NCI-H2171 treated with DMSO at 0.1 percent for 48 hours (cell line): ENCODE measurements at places on chromosomes 1 and 21.

DNA sequence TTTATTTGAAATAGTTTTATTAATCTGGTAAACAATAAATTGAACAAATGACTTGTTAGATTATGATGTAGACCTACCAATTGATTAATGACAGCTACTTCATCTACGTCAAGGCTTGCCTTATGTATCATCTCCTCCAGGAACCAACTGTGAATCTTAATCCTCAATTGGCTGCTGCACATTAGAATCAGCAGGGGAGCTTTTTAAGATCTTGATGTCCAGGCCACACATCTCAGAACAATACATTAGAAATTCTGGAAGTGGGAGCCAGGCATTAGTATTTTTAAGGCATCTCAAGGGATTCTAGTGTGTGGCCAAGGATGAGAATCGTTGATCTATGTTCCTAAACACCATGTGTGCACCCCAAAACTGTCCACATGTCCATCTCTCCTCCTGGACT lies 52.0 kb upstream of the LYPLAL1 start:
- peak; percentile 1 for DNase-seq

- no peak for DNase-seq
These were observed 106.5 kb upstream of the DAB1 start for GRCh38 chr1:57530206-57530910.

DNA sequence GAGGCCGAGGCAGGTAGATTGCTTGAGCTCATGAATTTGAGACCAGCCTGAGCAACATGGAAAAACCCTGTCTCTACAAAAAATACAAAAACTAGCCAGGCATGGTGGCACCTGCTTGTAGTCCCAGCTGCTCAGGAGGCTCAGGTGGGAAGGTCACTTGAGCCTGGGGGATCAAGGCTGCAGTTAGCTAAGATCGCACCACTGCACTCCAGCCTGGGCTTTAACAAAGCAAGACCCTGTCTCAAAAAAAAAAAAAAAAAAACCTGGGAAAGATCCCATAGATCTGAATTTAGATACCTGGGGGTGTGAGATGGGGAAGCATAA lies 32.9 kb downstream of the NIBAN1 start:
- DNase-seq = no peak

GRCh38 chr1:30535595-30536325 lies 187.6 kb downstream of the MATN1 start:
- no peak for DNase-seq

- DNase-seq = no peak
These were observed 133.3 kb downstream of the FOXD2 start for GRCh38 chr1:47571161-47571560.

DNA sequence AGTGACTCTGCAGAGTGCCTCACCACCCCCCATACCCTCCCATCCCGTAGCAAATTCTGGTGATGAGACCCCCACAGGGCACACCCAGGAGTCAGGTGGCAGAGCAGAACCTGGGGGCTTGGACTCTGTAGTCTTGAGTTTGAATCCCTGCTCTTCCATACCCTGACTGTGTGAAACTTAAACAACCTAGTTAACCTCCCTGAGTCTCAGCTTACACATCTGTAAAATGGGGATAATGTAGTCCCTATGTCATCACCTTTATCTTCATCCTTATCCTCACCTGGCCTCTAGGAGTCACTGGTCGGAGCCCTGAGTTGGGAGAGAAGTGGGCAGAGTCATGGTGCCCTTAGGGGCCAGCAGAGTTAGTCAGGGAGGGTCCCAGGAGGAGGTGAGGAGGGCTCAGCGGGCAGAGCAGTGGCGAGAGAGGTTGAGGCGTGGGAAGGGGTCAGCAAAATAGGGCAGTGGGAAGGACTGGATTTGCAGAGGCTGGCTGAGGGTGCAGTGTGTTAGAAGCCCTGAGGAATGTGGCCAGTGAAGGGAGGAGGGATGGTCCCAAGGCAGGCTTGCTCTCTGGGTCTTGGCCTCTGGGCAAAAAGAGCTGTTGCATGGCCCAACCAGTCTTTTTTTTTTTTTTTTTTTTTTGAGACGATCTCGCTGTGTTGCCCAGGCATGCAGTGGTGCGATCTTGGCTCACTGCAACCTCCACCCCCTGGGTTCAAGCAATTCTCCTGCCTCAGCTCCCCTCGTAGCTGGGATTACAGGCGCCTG lies 18.6 kb downstream of the C1orf167 start:
- no peak for DNase-seq

GRCh38 chr1:14660801-14661200 lies 62.3 kb downstream of the KAZN start:
- DNase-seq = no peak

GRCh38 chr1:77961392-77961791 lies 17.5 kb downstream of the FUBP1 start:
- DNase-seq = no peak

DNA sequence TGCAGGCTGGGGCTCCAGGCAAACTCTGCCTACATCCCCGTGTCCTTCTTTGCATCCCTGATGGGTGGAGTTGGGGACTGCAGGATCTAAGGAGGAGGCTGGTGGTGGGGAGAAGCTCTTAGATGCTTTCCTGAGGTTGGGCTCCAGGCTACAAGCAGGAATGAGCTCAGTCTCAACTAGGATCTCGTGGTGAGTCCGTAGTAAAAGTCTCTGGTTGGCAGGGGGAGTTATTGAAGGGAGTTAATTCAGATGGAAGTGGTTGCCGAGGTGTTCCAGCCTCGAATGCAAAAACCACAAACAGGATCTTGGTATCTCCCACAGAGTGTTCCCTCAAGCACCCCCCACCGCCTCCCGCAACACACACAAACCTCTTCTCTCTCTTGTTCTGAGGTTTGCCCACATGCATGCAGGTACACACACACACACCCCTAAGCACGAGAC lies 35.0 kb downstream of the TMCC2 start:
- no peak for DNase-seq

GRCh38 chr1:108570128-108570527 lies 10.2 kb downstream of the EEIG2 start:
- peak; percentile 24 for DNase-seq

DNA sequence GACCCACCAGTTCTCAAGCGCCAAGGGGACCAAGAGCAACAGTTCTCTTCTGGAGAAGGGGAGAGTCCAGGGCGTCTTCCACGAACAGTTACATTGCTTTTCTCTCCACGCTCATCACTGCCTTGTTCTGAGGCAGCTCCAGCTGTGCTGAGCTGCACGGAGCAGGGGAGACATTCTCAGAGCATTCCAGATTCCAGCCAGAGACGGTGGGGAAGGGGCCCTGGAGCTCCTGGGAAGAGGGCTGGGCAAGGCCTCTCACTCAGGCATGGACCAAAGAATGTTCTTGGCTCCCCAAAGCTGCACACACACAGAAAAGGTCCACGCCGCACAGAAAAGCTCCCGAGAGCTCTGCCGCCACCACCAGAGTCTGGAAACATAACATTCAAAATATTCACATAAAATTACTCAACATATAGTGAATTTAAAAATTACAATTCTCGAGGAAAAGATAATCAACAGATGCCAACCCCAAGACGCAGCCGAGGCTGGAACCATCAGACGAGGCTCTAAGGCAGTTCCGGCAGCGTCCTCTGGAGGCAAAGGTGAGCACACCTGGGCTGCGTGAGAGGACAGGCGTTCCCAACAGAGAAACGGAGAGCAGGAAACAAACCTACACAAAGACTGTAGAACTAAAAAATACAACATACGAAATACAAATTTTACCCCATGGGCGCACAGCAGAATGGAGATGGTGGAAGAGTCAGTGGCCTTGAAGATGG lies 40.5 kb downstream of the UBE2G2 start:
- peak; percentile 42 for DNase-seq

DNA sequence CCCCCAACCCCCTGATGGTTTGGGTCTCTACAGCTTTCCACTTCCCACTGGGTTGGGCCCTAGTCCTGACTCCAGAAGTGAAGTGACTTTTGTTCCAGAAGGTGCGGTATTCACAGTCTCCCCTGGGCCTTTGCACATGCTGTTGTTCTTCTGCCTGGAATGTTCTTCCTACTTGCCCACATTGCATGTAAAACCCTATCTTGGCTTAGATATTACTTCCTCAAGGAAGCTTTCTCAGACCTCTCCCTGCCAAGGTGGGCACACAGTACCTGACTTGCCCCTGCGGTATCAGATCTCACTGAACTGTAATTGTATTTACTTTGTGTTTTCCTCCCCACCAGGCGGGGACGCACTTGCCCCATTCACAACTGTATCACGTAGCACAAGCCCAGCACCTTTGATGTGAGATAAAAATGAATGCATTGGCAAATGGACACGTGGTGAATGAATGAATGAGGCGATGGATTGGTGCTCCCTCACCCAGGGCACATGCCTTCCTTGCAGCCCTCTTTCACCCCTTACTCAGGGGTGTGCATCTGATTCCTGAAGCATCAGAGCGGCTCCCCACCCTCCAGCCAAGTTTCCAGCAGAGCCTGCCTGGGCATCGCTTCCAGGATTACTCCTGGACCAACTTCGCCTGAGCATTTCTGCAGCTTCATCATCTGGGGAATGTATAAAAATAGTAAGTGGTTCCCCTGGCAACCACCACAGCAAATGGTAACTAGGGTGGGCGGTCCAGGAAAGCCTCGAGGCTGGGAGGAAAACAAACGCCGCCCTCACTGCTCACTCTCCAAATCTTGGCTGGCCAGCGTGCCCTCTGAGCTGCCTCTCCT lies 19.8 kb downstream of the NENF start:
- DNase-seq = no peak

- DNase-seq = no peak
These were observed 2.1 kb upstream of the FOXD2 start for GRCh38 chr1:47435506-47436303.

DNA sequence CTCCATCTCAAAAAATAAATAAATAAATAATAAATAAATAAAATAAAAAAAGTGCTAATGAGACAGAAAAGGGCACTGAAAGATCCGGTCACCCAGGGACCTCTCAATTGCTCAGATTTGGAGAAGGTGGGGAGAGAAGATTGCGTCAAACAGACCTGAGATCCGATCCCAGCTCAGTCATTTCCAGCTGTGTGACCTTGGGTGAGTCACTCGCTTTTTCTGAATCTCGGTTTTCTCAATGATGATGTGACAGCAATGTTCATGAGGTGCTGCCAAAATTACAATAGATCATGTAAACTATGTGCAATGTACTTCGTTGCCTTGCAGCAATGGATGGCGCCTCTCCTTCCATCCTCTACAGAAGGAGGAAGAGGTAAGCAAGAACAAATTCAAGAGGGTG lies 11.1 kb upstream of the MEF2D start:
- DNase-seq = no peak

DNA sequence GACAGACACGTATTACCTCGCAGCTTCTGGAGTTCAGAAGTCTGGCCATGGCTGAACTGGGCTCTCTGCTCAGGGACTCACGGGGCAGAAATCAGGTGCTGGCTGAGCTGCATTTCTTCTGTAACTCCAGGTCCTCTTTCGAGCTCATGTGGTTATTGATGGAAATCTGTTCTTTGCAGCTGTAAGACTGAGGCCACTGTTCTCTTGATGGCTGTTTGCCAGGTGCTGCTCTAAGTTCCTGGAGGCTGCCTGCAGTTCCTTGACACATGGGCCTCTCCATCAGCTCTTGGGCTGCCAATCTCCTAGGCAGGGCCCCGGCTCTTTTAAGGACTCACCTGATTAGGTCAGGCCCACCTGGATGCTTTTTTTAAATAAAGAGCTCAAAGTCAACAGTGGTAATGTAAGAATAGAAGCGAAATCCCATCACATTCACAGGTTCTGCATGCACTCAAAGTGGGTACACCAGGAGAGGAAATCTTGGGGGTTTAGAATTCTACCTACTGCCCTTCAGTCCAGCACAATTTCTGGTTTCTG lies 139.1 kb downstream of the KAZN start:
- peak; percentile 32 for DNase-seq

DNA sequence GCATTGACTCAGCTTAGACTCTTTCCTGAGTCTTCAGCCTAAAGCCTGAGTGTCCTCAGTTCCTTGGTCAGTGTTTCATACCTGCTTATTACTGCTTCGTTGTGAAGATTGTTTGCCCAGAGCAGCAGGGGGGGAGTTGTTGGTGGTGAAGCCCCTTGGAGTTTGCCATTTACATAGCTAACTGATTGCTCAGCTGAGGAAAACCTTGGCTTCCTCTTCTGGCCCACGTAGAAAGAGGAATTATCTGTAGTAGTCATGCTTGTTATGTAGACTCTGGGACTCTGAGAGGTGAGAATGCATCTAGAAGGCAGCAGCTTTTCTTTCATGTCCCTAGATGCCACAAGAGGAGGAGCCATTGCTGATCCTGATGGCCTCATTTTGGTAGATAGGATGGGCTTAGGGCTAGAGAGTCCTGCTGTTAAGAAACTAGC lies 125.9 kb downstream of the MAST2 start:
- no peak for DNase-seq

- peak; percentile 76 for DNase-seq
These were observed 54.9 kb upstream of the DNAJC6 start for GRCh38 chr1:65254320-65255034.

GRCh38 chr21:35974775-35975174 lies 85.6 kb downstream of the SETD4 start:
- no peak for DNase-seq

DNA sequence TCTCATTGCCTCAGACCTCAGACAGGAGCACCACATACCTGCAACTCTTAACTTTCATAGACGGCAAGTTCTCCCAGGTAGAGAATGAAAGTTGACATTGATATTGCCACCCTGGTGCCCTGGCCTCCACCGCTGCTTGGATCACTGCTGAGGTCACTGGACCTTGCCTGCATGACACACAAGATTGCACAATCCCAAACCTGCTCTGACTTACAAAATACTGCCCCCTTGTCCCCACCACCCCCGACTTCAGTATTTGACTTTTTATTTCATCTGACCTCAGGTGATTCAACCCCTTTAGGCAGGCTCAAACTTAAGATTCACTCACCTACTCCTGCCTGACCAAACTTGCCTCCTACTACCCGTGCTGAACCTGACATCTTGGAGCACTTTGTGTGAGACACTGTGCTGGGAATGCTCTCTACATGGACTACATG lies 43.1 kb upstream of the S1PR1 start:
- no peak for DNase-seq

DNA sequence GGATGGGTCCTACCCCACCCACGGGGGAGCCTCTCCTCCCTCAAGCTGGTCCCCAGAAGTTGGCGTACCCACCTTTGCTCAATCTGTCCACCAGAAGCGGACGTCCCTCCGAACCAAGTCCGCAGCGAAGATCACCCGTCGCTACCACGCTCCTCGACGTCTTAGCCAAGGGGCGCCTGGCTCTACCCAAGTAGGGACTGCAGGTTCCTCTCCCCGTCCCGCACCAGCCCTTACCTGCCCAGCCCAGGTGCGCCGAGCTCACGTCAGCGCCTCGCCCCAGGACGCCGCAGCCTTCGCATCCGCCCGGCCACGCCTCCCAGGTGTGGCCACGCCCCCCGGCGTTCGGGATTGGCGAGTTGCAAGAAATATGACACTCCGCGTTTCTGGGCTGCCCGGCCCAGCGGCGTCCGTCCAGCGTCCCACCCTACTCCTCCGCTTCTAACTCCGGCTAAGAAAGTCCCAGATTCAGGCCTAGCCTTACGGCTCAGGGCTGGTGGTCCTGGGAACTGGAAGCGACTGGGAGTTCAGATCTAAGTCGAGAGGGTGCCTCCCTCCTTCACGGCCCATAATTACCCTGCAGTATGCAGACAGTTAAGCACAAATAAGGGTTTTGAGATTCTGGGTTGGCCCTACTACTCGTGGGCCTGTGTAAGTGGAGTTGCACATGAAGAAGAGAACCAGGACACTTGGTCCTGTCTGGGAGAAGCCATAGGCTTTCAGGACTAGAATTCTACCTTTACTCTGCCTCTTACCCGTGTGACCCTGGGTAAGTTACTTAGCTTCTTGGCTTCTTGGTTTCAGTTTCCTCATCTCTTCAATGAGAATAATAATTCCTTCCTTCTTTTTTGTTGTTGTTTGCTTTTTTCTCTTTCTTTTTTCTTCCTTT lies at the start of gene IRF6:
Gene IRF6, minus strand, starts transcription at position 268 of the 886 bp plus-strand sequence. CDS start 4,729 bp downstream, outside the sequence.
- DNase-seq = peak; percentile 91
